ENCODE measurements at places on chromosomes 13 and 19.
A peak's percentile ranks its signal among the peaks of the same experiment; 100 is the strongest.

GRCh38 chr19:39506944-39507714 is 7.8 kb upstream of the SELENOV start:
- DNase-seq, result peak; percentile 71

DNA sequence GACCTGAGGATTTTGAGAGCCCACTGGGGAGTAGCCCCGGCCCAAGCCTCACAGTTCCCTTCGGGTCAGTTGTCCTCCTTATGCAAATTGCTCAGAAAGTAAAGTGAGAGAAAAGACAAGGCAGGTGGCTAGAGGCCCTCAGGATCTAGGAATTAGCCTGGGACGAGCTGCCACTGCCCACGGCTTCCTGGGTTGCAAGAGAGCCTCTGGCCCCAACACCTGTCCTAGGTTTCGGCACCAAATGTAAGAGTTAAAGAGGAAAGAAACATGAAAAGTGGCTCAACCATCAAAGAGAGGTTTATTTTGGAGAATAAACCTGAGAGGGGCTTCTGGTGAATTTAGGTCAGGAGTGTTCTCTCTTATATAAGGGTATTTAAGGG is 25.6 kb downstream of the TMEM255B start:
- DNase-seq, result no peak

GRCh38 chr13:109058087-109058486 is 428.7 kb downstream of the MYO16 start:
- no peak for DNase-seq

DNA sequence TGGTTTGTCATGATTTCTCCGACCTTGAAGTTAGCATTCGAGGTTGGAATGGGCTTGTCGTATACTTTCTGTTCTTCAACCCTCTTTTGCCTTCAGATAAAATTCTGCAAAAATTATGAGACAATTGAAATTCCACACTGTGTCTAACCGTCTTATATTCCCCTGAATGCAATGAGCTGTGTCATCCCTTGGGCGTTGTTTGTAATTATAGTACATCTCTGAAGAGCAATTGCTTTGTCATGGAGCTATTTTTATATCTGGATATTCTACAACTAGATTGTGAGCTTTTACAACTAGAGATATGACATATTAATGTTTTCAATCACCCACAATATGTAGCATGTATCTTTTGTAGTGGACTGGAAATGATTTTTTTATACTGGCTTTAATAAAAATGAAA is 631.8 kb upstream of the SLC10A2 start:
- DNase-seq, result no peak

- DNase-seq, result peak; percentile 92
Measured at GRCh38 chr13:46296921-46297320, 85.2 kb downstream of the LRRC63 start.

GRCh38 chr13:114164681-114165429 is 14.2 kb upstream of the CFAP97D2 start:
- no peak for DNase-seq

- DNase-seq, result no peak
Measured at GRCh38 chr13:99926014-99926731, 45.4 kb downstream of the ZIC5 start.

DNA sequence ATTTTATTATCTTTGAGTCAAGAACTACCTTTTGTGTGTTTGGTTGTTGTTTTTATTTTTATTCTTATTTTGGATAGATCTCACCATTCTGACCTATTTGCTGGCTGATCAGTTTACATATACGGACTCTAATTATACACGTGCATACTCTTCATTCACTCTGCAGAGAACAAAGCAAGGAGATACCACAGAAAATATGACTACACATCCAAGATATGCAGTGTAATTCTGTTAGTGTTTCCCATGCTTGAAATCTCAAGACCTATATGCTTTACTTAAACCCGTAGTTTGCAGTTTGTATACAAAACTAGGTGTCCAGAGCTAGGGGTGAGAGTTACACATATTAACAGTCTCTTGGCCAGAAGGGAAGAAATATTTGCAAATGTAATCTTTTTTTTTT is 205.5 kb downstream of the DCLK1 start:
- no peak for DNase-seq

DNA sequence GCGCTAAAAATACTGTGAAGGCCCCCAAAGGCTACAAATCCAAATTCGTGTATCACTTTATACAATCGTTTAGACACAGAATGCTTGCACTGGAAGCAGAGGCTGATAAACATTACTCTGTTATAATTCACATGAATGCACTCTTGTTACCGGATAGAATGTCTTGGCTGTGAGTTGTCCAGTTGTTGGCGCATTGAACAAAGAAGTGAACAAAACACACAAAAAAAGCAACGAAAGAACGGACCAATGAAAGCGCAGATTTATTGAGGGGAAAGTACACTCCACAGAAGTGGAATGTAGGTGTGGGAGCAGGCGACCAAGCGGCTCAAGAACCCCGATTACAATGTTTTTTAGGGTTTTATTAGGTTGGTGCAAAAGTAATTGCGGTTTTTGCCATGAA is 529 bp upstream of the ZNF418 start:
- DNase-seq, result no peak

GRCh38 chr13:103656311-103656710 is 590.1 kb upstream of the SLC10A2 start:
- DNase-seq, result no peak

GRCh38 chr13:99375738-99376080 is 68.5 kb upstream of the GPR183 start:
- DNase-seq, result no peak

GRCh38 chr13:99266827-99267226 is 8.6 kb upstream of the GPR18 start:
- DNase-seq, result no peak

GRCh38 chr19:45827459-45828093 is 12.5 kb upstream of the RSPH6A start:
- DNase-seq, result no peak

DNA sequence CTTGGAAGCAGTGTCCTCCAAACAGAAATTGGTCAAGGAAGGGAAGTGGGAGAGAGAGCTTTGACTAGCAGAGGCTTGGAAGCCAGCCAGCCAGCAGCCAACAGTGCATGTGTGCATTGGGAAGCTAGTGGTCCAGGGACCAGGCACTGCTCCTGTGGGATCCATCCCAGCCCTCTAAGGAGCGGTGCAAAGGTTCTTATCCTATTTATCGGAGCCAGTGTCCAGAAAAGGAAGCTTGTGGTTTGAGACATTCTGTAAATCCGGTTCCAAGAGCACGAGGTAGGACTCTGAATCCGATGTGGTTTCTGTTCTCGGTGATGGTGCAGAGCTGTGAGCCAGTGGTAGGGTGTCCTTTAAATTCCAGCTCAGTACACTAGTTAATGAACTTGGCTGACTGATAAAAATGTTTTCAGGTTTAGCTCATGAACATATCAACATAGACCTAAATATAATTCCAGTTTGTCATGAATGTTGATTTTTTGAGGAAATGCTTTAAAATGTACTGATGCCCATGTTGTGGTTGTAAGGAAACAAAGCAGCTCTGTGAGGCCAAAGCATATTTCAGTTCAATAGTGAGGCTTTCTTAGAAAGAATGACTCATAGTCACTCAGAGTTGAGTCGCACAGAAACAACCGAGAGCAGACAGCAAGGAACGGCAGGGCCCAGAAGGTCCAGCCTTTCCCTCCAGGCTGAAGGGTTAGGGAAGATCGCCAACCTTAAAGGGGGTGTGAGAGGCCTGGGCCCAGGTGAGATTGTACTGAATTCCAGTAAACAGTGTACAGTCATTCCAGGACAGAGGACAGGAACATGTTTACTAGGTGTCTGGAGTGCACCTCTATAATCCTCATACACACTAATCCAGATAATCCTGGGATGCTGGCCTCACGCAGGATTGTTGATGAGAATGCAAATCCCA is 21.5 kb upstream of the GARRE1 start:
- DNase-seq, result peak; percentile 86

DNA sequence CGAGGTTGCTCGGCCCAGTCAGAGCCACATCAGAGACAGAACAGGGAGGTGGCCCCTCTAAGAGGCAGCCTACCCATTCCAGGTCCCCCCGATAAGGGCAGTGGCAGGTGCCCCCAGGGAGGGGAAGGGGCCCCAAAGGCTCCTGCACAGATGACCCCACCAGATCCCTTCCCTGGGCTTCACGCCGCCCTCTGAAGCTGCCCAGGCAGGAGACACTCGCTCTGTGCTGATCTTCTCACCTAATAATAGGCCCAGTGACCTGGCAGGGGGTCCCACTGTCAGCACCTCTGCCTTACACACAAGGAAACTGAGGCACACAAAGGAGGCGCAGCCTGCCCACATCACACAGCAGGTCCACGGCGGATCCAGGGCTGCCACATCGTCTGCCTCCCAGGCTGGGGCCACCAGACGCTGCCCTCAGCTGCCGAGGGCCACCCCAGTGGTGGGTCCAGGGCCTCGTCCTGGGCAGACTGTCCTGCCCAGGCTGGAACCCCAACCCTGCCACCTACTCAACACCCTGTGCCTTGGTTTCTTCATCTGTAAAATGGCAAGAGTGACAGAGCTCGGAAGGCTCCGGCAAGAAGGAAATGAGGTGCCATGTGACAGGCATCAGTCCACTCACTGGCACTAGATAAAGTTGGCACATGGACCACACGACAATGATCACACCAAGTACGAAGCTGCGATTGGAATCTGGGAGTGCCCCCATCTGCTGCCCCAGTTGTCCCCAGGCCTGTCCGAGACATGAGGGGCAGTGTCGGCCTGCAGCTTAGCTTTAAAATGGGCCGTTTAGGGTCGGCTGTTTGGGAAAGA is 56.5 kb downstream of the KLF2 start:
- no peak for DNase-seq

GRCh38 chr19:46861691-46862502 is 1.1 kb downstream of the ARHGAP35 start:
- DNase-seq, result peak; percentile 28

DNA sequence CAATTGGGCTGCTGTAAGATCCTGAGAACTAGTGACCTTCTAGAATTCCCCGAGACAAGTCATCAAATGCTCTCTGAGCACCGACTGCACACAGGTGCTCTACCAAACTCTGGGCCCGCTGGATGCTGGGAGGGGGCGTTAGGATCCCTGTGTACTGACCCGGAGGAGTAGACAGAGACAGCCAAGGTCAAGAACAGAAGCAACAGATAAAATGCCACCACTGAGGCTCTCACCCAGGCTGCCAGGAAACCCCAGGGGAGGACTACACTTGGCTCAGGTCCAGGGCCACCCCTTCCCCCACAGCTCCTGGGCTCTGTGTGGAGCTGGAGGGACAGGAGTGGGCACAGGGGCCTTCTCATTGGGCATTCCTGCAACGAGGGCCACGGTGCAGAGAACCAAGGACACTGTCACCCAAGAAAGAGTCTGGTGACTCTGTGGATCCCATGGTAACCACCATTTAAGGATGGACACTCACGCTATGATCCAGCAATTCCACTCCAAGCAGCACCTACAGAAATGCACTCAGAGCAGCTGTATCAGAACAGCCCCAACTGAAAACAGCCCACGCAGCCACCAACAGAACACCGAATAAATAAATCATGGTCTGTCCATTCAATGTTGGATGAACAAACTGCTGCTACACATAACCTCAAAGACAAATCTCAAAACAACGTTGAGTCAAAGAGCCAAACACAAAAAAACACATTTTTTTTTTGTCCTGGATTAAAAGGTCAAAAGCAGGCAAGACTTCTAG is 16.8 kb upstream of the SLC35E1 start:
- no peak for DNase-seq

DNA sequence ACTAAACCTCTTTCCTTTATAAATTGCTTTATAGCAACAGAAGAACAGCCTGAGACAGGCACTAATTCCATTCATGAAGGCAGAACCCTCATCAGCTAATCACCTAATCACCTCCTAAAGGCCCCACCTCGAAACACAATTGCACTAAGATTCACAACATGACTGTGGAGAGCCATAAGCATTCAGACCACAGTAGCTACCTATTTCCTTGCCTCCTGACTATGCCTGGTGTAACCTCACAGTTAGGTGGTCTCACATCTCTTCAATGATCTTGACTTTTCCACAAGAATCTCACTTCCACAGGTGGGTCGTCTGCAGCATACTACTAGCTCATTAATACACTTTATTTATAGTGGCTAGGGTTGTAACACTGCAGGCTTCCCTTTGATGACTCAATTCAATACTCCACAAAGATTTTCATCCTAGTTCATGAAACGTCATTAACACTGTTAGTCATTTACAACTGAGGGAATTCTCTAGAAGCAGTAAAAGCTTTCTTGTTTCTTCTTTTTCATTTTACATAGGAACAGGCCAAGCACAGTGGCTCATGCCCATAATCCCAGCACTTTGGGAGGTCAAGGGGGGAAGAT is 27.1 kb downstream of the STK24 start:
- DNase-seq, result no peak

DNA sequence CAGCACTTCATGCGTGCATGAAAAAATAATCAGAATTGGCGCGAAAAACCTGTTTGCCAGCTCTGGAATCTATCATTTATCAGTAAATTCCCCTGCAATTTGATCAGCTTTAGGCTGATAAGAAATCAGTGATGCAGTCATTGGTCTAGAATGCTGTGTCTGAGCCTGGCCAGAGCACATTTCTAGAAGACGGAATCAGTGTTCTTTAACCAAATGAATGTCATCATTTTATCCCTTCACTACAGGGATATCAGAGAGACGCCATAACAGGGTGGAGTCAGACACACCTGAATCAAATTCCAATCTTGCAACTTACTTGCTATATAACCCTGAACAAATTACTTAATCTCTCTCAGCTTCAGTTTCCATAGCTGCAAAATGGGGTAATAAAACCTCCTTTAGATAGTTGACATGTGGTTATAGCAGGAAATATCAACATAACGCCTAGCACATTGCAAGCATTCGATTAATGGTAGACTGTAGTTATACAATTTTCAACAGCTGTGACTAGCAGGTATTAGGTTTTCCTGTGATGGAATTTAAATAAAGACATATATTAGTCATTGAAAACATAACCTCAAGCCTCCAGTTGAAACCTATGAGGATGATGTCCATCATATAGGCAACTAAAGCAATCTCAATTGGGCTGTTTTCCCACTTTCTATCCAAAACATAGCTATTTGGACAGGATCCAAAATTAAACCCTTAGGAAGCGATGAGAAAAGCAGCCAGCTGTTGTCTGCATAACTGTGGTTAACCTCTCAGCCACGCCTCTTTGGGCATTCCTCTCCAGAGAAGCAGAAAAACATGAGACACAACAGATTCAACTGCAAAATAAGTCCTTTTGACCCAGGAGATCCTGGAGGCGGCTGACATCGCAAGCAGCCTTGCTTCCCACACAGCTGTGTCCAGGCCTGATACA is 51.6 kb upstream of the UBL3 start:
- peak; percentile 96 for DNase-seq

- peak; percentile 42 for DNase-seq
Measured at GRCh38 chr19:10295305-10295846, 5.6 kb downstream of the ICAM5 start.

DNA sequence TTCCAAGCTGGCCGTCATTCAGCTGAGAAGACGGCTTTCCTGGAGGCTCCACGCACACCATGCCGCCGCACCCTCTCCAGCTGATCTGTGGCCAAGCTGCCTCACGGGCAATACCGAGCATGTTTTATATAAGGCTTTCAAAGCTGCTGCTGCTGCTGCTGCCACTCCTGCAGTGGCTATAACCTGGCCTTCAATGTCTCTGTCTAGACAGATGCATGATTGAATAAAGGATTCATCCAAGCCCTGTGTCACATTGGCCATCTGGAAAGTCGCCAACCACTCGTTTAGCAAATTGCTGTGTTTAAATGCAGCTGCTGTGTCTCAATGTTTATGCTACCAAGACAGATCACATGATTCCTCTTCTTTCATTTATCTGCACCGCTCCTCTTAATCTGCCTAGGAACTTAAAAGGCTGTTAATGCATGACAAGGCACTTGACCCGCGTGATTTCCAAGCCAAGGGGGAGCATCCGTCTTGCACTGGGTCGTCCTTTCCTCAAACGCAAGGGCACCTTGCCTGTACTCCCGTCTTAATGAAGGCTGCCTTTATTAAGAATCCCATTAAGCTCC is 114.3 kb downstream of the TEX26 start:
- DNase-seq, result peak; percentile 55

All from cardiac fibroblast (primary cell).